CD4-positive, alpha-beta T cell treated with Interleukin-2 at 100 ng/mL for 4 hours (primary cell): ENCODE measurements at places on chromosomes 16 and 17.

- DNase-seq = no peak
Observed at GRCh38 chr16:728890-729744, 2.2 kb downstream of the HAGHL start.

DNA sequence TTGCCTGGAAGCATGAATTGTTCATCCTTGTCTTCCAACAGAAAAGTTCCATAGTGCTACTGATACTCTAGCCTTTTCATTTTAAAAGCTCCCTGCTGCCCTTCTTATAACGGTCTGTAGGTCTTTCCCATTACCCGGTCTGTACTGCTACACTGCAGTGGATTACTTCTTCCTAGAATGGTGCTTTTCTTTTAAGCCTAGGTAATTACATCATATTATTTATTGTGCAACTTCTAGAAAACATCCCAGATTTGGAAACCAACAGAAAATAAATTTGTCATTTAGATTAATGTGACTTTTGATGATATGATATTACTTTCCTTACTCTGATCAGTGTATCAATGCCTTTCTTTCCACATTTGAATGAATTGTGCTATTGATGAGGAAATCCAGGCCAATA, 199.4 kb downstream of the TANC2 start:
- no peak for DNase-seq

DNA sequence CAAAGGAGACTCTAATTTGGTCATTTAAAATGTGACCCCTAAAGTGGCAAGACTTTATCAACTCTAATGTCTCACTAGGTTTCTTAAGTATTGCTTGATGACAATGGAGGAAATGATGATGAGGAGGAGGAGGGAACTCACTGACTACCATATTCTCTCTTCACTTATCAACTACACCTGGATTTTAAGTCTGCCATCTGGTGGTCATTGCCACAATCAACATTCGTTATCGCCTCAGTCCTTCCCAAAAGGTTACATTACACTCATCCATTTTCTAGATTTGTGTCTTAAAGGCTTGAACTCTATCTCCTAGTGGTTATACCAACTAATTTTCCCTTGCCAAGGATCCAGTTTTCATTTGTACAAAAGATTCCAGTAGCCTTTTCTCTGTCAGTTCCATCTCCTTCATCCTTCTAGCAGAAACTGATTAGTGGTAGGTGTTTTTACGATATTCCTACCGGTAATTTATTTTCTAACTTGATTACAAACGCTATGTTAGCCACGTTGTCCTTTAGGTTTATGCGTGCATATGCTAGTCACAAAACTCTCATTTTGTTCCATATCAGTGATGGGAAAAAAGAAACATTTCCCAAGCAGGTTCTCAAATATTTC, 114.6 kb upstream of the NOG start:
- no peak for DNase-seq

DNA sequence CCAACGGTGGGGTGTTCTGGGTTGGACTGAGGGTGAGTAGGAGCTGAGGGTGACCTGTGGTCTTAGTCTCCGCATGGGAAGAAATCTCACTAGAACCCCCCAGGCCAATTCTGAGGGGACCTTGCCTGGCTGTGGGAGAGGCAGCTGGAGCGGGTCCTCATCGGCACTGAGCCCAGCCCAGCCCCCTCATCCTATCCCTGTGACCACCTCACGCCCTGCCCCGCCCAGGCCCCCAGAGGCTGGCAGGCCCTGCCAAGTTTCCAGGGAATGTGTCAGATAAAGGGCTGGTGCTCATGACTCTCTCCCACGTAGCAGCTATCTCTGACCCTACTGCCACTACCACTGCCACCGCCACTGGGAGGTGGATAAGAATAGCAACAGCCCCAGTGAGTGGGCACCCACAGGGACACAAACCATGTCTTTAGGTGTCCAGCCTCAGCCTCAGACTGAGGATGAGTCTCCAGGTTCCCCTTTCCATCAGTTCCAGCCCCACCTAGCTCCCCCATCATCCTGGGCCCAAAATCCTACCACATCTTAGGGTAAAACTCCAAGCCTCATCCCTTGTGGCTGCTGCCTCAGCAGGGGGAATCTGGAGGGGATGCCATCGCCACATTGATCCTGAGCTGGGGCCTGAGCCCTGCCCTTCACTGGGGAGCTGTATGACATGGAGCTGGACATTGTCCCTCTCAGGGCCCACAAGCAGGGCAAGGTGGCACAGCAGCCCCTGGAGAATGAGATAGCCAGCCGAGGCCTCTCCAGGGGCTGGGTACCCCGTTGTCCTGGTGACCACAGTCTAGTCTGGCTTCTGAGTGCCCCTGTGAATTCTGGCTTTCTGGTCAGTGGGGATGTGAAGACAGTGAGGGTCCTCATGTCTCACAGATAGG, 14.9 kb downstream of the CDH16 start:
- DNase-seq = no peak

- DNase-seq = no peak
Observed at GRCh38 chr16:86214326-86215232, 295.7 kb upstream of the FOXF1 start.

- DNase-seq = no peak
Observed at GRCh38 chr17:163514-164098, 17.8 kb downstream of the DOC2B start.

GRCh38 chr16:12429756-12430155, 373.9 kb downstream of the CPPED1 start:
- no peak for DNase-seq

DNA sequence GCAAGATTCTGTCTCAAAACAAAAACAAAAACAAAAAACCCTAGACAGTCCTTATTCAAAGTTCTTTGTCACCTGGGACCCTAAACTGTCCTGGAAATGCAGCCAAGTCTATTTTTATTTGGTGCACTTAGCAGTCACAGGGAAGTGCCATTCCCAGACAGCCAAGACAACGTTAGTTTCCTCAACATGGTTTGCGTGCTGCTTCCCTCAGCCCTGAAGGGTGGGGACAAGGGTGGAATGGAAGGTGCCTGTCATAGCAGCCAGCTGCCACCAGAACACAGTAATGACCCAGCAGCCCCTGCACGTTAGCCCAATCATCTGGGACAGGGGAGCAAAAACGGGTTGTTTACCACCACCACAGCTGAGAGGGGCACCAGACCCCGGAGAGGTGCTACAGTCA, 16.9 kb downstream of the CREBBP start:
- DNase-seq = no peak

GRCh38 chr17:65050438-65050837, 6.1 kb downstream of the GNA13 start:
- no peak for DNase-seq

DNA sequence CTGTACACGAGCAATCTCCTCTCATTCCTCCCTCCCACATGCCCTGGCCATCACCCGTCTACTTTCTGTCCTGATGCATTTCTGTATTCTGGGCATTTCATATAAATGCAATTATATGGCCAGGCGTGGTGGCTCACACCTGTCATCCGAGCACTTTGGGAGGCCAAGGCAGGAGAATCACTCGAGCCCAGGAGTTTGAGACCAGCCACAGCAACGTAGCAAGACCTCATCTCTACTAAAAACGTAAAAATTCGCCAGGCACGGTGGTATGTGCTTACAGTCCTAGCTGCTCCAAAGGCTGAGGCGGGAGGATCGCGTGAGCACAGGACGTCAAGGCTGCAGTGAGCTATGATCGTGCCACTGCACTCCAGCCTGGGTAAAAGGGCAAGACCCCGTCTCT, 4.8 kb downstream of the MEAK7 start:
- DNase-seq = no peak

GRCh38 chr17:20935740-20936139, 107.1 kb downstream of the USP22 start:
- DNase-seq = no peak
